ENCODE measurements at places on chromosomes 3 and 15.

DNA sequence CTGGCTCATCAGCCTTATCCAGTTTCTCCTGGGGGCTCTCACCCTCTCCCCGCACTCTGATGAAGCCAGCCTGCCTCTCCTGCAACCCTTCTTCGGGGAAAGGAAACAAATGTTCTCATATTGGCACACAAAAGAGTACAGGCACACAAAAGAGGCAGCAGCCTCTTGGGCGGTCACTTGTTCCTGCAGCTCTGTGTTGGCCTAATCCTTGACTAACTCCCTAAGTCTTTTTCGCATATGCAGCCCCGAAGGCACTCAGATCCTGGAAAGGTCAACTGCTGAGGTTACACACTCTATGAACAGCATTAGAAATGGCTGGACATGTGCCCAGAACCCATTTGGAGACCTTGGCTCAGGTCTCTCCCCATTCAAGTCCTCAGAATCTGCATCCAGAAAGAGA lies 7.4 kb upstream of the CAMP start:
- DNase-seq, result no peak

DNA sequence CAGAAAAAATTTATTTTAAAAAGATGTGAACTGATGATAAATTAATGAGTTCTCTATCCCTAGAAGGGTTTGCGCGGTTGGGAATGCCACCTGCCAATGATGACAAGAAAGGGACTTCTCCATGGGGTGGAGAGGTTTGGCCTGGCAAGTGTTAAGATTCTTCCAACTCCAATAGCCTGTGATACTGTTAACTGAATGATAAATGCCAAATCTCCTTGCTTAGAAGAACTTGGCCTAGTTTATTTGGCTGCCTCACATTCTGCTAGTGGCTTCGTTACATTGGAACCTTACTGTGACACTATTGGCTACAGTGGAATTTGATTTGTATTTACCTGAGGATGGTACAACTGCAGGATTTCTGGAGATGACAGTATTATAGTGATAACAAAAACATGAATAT lies 91.7 kb upstream of the CCNL1 start:
- no peak for DNase-seq

DNA sequence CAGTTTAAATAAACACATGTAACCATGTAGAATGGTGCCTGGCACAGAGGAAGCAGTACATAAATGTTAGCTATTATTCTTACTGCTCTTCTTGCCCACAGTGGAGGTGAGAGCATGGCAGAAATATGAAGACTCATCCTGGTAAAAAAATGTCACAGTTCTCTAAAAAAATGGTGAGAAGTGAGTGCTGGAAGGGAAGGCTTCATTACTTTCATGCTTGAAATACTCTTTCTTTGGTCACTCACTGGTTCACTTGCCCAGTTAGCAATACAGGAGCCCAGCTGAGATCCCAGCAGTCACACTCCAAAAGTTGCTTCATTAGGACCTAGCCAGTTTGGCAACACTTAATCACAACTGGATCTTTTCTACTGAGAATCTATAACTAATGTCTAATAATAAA lies 1017.2 kb downstream of the TUSC7 start:
- no peak for DNase-seq

DNA sequence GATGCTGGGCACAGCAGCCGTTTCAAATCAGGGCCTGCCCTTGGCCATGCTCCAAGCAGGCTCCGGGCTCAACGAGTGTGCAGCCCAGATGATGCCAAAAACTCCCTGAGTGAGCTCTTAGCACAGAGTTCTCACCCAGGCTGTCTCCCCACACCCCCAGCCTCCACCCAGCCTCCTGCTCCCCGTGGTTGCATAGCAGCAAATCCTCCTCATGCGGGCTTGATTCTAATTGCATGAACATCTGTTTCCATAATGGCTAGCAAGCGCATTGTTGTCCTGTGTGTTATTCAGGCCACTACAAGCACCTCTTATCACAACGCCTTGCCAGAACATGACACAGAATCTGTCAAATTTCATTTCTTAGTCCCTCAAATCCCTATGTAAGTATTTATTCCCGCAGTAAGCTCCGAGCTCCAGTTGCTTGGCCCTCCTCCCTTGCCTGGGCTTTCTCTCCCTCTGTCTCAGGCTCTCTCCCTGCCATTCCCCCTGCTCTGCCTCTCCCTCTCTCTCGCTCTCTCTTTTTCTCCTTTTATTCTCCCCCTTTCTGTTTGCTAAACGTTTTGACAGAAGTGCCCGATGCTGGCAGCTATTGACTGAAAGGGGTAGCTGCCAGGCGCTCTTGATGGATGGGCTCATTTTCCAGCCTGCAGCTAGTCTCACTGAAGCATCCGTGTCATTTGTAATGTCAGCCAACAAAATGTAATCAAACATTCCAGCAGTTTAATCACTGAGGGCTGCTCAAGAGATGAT lies 306.5 kb downstream of the IL20RB start:
- DNase-seq, result no peak

GRCh38 chr3:28018925-28019718 lies 222.3 kb upstream of the CMC1 start:
- no peak for DNase-seq

DNA sequence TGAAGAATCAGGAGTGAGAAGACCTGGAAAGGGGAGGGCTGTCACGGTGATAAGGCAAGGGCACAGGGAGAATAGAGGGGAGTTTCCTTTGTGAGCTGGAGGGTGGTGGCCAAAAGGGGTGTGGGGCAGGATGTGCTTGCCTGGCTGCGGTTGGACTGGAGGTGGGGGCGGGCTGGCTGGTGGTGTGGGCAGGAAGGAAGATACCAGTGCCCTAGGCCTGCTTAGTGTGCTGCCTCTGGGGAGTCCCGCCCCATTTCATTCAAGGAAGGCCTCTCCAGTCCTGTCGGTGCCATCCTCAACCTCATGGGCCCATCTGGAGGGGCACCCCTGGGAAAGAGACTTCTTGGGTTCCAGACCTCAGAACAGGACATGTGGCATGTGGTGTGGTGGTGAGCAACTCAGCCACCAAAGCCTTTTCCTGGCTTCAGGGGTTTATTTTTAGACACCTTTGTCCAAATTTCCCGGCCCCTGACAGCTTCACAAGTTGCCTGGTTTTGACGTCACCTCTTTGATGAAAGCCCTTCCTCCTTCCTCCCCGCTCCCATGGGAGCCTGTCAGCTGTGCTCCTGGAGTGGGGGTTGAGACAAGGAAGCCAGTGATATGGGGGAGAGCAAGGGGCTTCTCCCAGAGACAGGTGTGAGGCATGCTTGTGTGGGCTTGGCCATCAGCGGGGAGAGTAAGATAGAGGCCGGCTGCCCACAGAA lies 15.6 kb downstream of the TEX264 start:
- DNase-seq, result peak; percentile 62

GRCh38 chr3:1346386-1346785 lies 253.6 kb downstream of the CNTN6 start:
- DNase-seq, result no peak

DNA sequence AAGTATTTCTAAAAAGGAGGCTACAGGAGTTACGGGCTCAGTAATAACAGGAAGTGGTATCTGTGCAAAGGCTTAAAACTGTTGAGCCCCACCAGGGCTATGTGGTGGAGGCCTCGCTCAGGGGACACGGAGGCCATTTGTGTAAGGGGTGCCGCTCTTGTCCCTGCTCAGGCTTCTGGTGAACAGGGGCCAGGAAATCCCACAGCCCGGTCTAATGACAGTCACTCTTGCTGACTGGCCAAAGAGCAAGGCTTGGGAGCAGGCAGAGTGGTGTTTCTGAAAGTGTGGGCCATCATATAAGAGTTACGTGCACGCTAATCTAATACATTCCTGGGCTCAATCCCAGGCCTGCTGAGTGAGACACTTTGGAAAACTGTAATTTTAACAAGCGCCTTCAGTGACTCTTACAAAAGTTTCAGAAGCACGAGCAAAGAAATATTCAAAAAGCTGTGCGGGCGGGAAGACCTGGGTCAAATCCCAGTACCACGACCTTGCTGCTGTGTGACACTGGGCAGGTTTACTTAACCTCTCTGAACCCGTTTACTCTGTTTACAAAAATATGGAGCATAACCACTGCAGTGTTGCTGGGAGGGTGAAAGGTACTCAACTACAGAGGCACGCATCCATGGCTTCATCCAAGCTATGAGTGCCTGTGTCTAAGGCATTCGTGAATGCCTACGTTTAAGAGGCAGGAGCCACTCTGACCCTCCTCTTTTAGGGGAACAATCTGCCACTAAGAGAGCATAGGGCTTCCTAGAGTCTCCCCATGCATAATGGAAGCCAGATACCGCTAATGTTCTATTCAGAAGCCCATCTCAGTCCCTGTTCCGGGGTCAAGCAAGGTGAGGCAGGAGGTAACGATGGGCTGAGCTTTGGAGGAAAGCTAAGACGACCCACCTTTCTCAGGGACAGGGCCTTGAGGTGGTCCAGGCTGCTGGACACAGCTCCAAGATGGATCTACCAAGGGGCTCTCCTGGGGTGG lies 2.0 kb downstream of the ATP10A start:
- DNase-seq, result no peak

GRCh38 chr3:141940194-141940776 lies 63.8 kb downstream of the ATP1B3 start:
- DNase-seq, result no peak

DNA sequence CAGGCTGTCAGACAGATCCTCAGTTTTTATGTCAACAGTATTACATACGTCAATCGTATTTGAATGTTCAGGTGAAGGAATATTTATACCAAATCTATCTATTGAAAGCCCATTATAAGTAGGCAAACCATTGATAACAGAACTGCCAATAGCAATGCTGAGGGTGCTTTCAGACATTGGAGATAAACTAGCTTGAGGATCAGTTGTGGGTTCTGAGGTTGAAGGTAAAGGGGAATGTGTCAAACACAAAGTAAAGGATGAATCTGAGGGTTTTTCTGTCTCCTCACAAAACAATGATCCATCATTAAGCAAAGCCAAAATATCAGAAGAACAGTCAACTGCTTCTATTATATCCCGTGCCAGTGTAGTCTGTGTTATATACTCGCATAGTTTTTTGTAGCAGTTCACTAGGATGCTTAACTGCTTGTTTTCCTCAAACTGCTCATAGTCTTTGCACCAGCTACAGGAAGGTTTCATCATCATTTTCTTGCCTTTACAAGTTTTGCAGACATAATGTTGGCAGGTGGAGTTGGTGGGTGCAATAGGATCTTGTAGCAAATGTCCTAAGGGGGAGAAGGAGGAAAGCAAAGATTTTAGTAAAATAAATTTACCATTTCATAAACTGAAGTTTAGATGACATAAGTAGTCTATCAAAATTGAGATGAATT lies 43.8 kb downstream of the MSL2 start:
- no peak for DNase-seq

DNA sequence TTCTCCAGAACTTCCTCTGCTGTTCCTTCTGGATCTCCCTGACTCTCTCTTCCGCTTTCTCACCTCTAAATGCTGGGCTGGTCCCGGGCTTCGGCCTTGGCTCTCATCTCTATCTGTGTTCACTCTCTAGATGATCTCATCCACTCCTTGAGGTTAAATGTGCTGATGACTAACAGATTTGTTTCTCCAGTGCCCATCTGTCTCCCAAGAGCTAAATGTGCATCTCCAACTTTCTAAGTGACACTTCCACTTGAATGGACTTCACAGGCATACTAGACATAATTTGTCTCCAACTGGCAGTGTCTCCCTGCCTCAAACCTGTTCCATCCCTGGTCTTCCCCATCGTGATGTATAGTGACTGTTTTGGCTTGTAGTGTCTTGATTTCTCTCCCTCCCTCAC lies 95.3 kb downstream of the ITPR1 start:
- DNase-seq, result no peak

Measured in stimulated activated CD4-positive, alpha-beta T cell treated with anti-CD3 and anti-CD28 coated beads, Interleukin-1b, Interleukin-23, amount 100 ng/mL, for 4 hours (primary cell).